ENCODE measurements at places on chromosomes 4 and X.

DNA sequence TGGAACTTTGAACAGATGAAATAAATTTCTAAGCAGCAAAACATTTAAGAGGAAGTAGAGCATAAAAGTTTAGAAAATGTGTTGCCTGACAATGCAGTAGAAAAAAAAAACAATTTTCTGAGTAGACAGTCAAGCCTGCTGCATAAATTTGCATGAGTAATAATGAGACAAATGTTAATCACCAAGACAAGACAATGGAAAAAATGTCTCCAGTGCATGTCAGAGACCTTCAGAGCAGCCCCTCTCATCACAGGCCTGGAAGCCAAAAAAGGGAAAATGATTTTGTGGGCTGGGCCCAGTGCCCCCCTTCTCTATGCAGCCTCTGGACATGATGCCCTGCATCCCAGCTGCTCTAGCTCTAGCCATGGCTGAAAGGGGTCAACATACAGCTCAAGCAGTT lies 204.6 kb downstream of the COX18 start:
- DNase-seq: no peak

DNA sequence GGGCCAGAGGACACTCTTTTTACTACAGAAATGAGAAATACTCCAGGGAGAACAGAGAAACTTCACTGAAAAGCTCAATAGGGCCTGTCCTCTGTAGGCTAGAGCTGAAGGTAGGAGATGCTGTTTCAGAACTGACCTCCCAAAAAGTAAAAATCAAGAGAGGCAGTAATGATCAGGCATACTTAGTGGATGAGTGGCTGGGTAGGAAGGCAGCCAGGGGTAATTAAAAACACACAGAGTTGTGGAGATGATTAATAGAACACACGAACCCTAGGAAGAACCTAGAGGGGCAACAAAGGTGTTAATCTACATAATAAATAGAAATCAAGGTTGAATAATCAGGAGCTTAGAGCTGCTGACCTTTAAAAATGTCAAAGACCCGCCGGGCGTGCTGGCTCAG lies 582.4 kb upstream of the ADGRL3 start:
- DNase-seq: no peak

GRCh38 chr4:184165291-184165690 lies 52.4 kb downstream of the ENPP6 start:
- DNase-seq: no peak

DNA sequence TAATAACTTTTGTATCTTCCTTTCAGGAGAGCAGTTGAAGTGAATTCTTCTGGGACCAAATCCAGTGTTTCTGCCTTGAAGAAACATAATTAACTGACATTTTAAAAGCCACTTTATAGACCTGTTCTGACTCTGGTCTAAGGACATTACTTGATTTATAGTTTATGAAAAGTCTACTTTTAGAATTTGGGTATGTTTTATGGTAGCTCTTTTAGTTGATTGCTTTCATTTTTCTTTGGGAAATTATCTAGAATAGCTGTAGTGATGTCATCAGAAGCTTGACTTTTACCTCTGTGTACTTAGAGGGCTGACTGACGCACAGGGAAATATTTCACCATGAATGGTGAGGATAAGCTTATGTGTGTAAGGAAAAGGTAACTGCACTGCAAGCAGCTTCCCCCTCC lies 131.8 kb upstream of the LIMCH1 start:
- no peak for DNase-seq

GRCh38 chr4:532588-533317 lies 33.7 kb downstream of the PIGG start:
- DNase-seq: no peak

Data from D721Med (cell line).